Nasal cavity respiratory epithelium epithelial cell of viscerocranial mucosa (primary cell): ENCODE measurements at places on chromosomes 2 and 18. TPM values are rescaled to one million over a fixed set of nuclear protein-coding genes. Genes with fewer than 3 reads are reported as not detected.

SLC9A4 gene
- total RNA-seq = 0.07 TPM in 1 of 2 replicates, not detected in the other

AOX1 gene
- 4.2 and 7.5 TPM in 2 replicates for total RNA-seq

TTN gene
- under 0.01 TPM in 2 replicates for total RNA-seq

SETBP1 gene
- total RNA-seq = 1.0 and 5.3 TPM in 2 replicates

UGT1A5 gene
- 2.3 TPM in 1 of 2 replicates, not detected in the other for total RNA-seq

PLCD4 gene
- total RNA-seq = 0.71 and 1.0 TPM in 2 replicates

ITPRIPL1 gene
- 1.4 and 2.3 TPM in 2 replicates for total RNA-seq

TUBA4B gene
- not detected in 2 replicates for total RNA-seq

TEKT4 gene
- not detected in 2 replicates for total RNA-seq

UPP2 gene
- total RNA-seq = not detected in 2 replicates

EPAS1 gene
- 102 and 223 TPM in 2 replicates for total RNA-seq

CRYBA2 gene
- total RNA-seq = not detected in 2 replicates

DSG4 gene
- total RNA-seq = under 0.01 TPM in 1 of 2 replicates, not detected in the other

SP3 gene
- 99.6 and 116 TPM in 2 replicates for total RNA-seq

SRD5A2 gene
- total RNA-seq = under 0.01 and 0.07 TPM in 2 replicates
